Stimulated activated CD4-positive, alpha-beta T cell treated with anti-CD3 and anti-CD28 coated beads, TNF-alpha, amount 100 ng/mL, for 4 hours (primary cell): ENCODE measurements at places on chromosomes 4 and X.

DNA sequence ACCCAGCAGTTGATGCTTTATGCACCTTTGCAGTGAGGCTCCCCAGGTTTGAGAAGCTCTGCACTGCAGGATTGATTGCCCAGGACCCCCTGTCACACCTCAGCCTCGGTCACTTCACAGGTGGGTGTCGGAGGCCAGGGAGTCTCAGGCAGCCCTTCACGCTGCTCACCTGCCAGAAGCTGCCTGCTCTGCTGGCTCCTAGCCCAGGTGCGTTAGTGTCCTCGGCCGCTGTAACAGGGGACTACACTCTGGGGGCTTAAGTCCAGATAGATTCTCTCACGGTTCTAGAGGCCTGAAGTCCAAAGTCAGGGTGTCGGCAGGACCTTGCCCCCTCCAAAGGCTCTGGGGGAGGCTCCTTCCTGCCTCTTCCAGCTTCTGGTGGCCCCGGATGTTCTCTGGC lies 79.9 kb downstream of the CPZ start:
- no peak for DNase-seq

- DNase-seq: no peak
Measured at GRCh38 chrX:127879585-127879984, 172.6 kb downstream of the ACTRT1 start.

GRCh38 chr4:138599965-138600364 lies 357.8 kb upstream of the SLC7A11 start:
- no peak for DNase-seq

DNA sequence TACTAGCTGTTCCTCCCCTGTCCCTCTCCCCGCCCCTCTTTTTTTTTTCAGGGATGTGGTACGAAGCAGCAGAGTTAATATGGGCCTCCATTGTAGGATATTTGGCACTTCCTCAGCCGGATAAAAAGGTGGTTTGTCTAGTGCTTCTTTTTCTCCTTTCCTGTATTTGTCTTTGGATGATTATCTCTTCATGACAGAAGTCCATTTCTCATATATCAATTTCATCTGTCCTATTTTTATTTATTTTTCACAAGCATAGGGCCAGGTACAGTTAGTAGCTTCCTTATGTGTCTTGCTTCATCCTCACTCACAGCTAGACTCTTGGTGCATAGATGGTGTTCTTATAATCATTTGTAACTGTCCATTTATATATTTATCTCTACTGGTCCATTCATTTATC lies 89.6 kb downstream of the NEUROG2 start:
- DNase-seq: no peak

- DNase-seq: no peak
Measured at GRCh38 chr4:112173593-112174558, 28.6 kb downstream of the FAM241A start.
